ENCODE measurements at places on chromosomes 3 and 15. TPM values are rescaled to one million over a fixed set of nuclear protein-coding genes. Genes with fewer than 3 reads are reported as not detected.

- peaks cover 4% of the 10 kb centered on the region for H3K4me1 ChIP-seq
- no peak overlapping the region for H3K4me3 ChIP-seq
- H3K27ac ChIP-seq, result no peak overlapping the region
- DNase-seq, result peak; percentile 62
- no peaks in the 10 kb centered on the region for H3K27me3 ChIP-seq
- no peaks in the 10 kb centered on the region for H3K36me3 ChIP-seq
Observed at GRCh38 chr3:152183473-152183872, 85.3 kb upstream of the MBNL1 start.

DNA sequence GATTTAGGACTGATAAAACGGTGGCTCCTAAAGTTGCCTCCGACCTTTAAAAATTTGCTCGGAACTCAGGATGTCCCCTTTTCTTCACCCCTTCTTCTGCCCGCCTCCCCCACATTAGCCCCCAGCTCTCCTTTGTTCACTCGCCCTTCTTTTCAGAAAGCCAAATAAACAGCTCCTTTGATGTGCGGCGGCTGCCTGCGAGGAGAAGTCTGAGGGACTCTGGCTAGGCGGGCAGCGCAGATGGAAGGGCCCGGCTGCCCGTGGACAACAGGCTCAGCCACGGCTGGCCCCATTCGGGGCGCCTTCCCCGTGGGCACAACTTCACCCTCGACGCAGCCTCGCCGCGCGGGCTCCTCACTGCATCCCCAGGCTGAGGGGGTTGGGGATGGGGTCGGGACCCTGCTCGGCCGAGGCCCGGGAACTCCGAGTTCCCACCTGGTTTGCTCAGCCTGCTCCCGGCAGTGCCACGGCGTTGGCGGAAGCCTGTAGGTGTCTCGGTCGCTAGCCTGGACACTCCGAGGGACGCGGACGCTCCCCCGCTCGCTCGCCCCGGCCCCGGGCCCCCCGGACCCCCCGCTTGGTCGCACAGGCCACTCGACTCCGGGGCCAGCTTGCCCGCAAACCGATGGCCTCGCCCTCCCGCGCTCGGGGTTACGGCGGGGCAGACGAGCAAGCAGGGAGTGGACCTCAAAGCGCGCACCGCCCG, 897 bp upstream of the TLE3 start:
- H3K4me1 ChIP-seq, result peaks cover 46% of the 10 kb centered on the region
- H3K36me3 ChIP-seq, result no peaks in the 10 kb centered on the region
- peak overlapping the region; percentile 39 for H3K4me3 ChIP-seq
- peak; percentile 53 for DNase-seq
- no peaks in the 10 kb centered on the region for H3K27me3 ChIP-seq
- H3K27ac ChIP-seq, result peak overlapping the region; percentile 93

GRCh38 chr15:87877114-87877810, 379.3 kb downstream of the NTRK3 start:
- no peak for DNase-seq
- H3K4me1 ChIP-seq, result no peaks in the 10 kb centered on the region
- H3K4me3 ChIP-seq, result no peak overlapping the region
- H3K36me3 ChIP-seq, result no peaks in the 10 kb centered on the region

GRCh38 chr3:171747223-171747920, 62.9 kb downstream of the PLD1 start:
- H3K4me3 ChIP-seq, result no peak overlapping the region
- no peak for DNase-seq
- no peak overlapping the region for H3K27ac ChIP-seq
- H3K27me3 ChIP-seq, result no peaks in the 10 kb centered on the region

GRCh38 chr3:173275740-173276139, 121.8 kb upstream of the NLGN1 start:
- H3K27me3 ChIP-seq, result no peaks in the 10 kb centered on the region
- DNase-seq, result no peak
- H3K4me3 ChIP-seq, result no peak overlapping the region
- no peaks in the 10 kb centered on the region for H3K4me1 ChIP-seq
- H3K36me3 ChIP-seq, result no peaks in the 10 kb centered on the region

DNA sequence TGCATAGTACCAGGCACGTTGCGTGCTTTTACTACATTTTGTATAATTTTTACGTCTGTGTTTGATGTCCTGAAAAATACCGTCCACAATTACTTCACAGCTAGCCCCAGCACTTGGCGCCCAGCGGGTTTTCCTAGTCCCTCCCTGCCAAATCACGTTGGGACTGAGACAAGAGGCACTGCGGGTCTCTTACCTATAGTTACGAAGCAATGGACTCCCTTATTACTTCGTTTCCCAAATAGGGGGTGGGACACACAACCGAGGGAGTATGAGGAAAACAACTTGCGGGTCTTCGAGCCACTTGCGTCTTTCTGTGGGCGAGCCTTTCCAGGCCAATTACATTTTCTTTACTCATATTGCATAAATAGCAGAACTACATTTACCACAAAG, 620 bp upstream of the CMSS1 start:
- H3K36me3 ChIP-seq, result no peaks in the 10 kb centered on the region
- DNase-seq, result no peak

DNA sequence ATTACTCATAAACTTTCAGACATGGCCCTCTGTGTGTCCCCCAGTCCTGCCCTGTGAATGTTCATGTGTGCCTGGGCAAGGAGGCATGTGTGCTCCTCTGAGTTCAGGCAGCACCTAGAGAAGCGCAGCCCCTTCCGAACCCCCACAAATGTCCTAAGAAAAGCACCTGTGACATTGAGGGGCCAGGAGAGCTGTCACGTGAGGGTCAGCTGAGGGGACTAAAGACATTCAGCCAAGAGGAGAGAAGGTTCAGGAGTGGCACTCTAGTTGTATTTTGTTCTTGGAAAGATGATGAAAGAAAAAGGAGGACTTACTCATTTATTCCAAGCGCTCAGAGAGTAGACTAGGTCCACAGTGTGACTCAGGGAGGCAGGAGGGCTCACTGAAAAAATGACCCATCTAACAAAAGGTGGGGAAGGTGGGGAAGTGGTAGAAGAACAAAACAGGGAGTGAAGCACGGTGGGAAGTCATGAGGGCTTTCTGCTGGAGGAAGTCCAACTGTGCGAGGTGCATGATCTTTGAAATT, 28.1 kb upstream of the ELP6 start:
- no peak overlapping the region for H3K27ac ChIP-seq
- no peaks in the 10 kb centered on the region for H3K4me1 ChIP-seq
- H3K36me3 ChIP-seq, result no peaks in the 10 kb centered on the region
- H3K27me3 ChIP-seq, result no peaks in the 10 kb centered on the region

GRCh38 chr3:45275006-45275704, 49.1 kb upstream of the TMEM158 start:
- no peaks in the 10 kb centered on the region for H3K36me3 ChIP-seq
- DNase-seq, result no peak
- peaks cover 7% of the 10 kb centered on the region for H3K27me3 ChIP-seq
- H3K4me3 ChIP-seq, result no peak overlapping the region
- no peaks in the 10 kb centered on the region for H3K4me1 ChIP-seq
- no peak overlapping the region for H3K27ac ChIP-seq

The CHST13 gene
- total RNA-seq, result 3.0 TPM

The CHAC1 gene
- 5.8 TPM for total RNA-seq

The PLSCR2 gene
- total RNA-seq, result 0.73 TPM

Measured in left lung (tissue), 14 donors.